ENCODE measurements at places on chromosomes 1 and 21. TPM values are rescaled to one million over a fixed set of nuclear protein-coding genes. Genes with fewer than 3 reads are reported as not detected.

The NBPF4 gene
- total RNA-seq = not detected

- H3K4me3 ChIP-seq = no peak overlapping the region
- H3K27me3 ChIP-seq = peaks cover 18% of the 10 kb centered on the region
- H3K36me3 ChIP-seq = peaks cover 7% of the 10 kb centered on the region
- no peak overlapping the region for H3K27ac ChIP-seq
Measured at GRCh38 chr1:175154629-175155472, 37.7 kb downstream of the KIAA0040 start.

The PTPRU gene
- total RNA-seq = 55.3 TPM

The DDR2 gene
- total RNA-seq = 55.7 TPM
